Fibroblast of skin of right biceps (primary cell): ENCODE measurements at places on chromosomes 12 and 14.
A peak's percentile ranks its signal among the peaks of the same experiment; 100 is the strongest.

DNA sequence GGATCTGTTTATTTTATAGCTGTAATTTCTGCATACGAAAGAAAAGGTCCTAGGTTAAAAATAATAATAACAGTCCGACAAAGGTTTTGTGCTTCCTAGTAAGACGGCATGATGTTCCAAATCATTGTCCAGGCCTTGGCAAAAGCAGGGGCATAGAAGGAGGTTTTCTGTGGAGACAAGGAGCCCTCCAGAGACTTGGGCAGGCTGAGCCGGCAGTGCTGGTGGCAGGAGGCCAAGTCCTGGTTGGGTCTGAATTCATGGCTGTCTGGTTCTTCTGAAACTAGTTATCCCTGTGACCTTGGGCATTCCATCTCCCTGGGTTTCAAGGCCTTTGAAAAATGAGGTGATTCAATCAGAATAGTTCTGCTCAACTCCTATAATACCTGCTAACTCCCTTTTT, 44.0 kb downstream of the KCNK13 start:
- no peak for DNase-seq

- DNase-seq = no peak
Observed at GRCh38 chr14:29814156-29815015, 113.3 kb downstream of the PRKD1 start.

- peak; percentile 18 for DNase-seq
Observed at GRCh38 chr14:93788543-93789227, 400 bp upstream of the PRIMA1 start.

DNA sequence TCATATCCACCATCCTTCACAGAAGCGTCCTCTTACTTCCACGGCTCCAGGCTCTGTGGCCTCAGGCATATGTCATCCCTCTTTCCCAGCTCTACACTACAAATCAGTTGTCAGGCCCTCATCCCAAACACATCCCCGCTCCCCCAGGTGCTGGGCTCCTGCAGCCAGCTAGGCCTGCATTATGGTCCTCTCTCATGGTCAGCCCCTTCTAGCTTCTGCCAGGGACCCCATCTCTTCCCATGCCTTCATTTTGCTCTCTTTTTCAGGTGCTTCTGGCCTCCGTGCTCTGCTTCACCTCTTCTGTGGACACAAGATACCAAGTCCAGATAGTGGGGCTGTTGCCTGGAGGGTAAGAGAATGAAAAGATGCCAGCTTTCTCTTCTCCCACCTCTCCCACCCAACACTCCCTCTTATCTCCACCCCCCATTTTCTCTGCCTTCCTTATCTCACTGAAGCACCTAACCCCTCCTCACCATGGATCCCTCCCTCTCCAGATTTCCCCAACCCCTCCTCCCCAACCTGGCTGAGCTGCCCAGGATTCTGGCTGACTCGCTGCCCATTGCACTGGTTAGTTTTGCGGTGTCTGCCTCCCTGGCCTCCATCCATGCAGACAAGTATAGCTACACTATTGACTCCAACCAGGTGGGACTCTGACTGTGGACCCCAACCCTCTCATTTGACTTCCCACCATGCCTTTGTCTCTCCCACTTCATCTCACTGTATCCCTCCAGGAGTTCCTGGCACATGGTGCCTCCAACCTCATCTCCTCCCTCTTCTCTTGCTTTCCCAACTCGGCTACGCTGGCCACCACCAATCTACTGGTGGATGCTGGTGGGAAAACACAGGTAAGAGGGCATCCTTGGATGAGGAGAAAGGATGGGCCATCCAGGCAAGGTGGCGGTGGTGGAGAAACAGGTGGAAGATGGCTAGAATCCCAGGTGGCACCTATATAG, 10.4 kb downstream of the B4GALNT1 start:
- no peak for DNase-seq

DNA sequence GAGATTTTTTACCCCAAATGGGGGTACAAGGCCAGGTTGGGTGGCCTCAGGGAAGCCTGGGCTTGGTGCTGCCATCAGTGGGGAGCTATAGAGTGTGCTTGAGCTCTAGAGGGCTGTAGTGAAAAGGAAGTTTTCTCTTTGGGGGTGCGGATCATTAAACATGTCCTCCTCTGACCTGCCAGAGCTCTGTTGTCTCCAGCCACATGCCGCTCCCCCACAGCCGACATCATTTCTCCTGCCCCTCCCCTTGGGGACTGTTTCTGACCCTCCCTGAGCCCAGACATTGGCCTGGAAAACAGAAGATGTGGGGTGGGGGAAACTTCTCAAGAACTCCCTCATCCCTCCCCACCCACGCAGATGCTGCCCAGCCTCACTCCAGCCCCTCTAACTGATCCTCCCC, 25.3 kb downstream of the DTX1 start:
- DNase-seq = no peak

- peak; percentile 67 for DNase-seq
Observed at GRCh38 chr14:70919774-70920173, 12.5 kb downstream of the PCNX1 start.
